ENCODE measurements at places on chromosomes 1 and 21. TPM values are rescaled to one million over a fixed set of nuclear protein-coding genes. Genes with fewer than 3 reads are reported as not detected.

Gene IFNLR1
- total RNA-seq: 3.4 TPM

Gene AADACL3
- total RNA-seq: not detected

Gene PYHIN1
- total RNA-seq: not detected

Gene FCGR3B
- total RNA-seq: not detected

Gene CD53
- not detected for total RNA-seq

Gene ACOT11
- 8.2 TPM for total RNA-seq

Gene SLC25A34
- 0.14 TPM for total RNA-seq

Gene BLACAT1
- 1.3 TPM for total RNA-seq

Gene ADARB1
- 9.2 TPM for total RNA-seq

Gene CDA
- 18.5 TPM for total RNA-seq

Gene CAPN8
- not detected for total RNA-seq
